Transverse colon (tissue), 4 donors: ENCODE measurements at places on chromosomes 5 and 9. TPM values are rescaled to one million over a fixed set of nuclear protein-coding genes. Genes with fewer than 3 reads are reported as not detected.

DNA sequence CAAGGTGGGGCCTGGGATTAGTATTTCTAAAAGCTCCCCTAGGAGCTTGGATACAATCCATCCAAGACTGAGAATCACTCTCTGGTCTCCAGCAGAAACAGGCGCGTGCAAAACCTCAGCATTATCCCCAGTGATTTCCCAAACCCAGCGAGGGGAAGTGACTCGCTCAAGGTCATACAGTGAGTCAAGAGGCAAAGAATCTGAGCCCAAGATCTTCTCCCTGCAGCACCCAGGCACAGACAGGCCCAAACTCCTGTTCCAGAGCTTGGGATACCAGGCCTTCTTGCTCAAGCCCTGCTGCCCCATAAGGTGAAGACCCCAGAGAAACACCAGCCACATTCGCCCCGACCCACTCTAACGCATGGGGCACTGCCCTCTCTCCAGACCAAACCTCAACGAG is 33.2 kb downstream of the SHB start:
- no peak overlapping the region for H3K4me3 ChIP-seq
- H3K4me1 ChIP-seq: peaks cover 57% of the 10 kb centered on the region
- no peak for DNase-seq
- H3K27ac ChIP-seq: no peak overlapping the region
- H3K27me3 ChIP-seq: no peaks in the 10 kb centered on the region
- H3K36me3 ChIP-seq: no peaks in the 10 kb centered on the region

Gene TOMM5
- total RNA-seq: 68.1 TPM

DNA sequence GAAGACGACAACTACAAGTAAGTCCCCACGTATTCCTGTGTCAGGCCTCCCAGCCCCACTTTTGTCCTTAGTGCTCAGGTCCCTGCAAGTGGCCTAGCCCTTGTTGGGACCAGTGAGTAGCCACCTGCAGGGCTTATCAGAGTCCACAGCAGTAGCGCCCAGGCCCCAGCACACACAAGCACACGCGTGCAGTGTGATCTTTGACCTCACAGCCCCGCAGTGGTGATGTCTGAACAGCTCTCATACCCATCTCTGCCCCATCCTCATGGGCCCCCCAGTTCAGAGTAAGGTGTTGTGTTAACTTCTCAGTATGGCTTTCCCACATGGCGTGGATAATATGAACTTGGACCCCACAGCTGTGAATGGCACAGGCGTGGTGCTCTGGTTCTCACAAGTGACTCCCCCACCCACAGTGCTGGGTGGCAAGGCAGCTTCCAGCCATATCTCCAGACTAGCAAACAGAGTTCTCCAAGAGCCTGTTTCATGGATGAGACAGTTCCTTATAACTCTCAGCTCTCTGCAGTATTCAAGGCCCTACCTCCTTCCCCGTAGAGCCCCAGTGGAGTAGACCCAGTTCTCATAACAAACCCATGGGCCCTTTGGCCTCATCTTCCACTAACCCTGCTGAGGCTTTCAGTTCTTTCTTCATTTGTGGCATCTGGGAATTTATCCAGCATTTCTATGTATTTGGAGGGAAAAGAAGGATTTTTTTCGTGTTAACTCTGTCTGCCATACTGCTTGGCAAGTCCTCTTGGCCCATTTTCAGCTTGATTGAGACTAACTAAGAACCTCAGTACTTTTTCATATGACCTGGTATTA is 46.5 kb upstream of the ANGPTL2 start:
- H3K36me3 ChIP-seq: no peaks in the 10 kb centered on the region
- DNase-seq: no peak
- H3K4me3 ChIP-seq: no peak overlapping the region

Gene OTP
- not detected for total RNA-seq

Gene NCS1
- 34.4 TPM for total RNA-seq

GRCh38 chr5:51376509-51376908 is 6.7 kb upstream of the ISL1 start:
- no peak overlapping the region for H3K4me3 ChIP-seq
- H3K27me3 ChIP-seq: peaks cover 57% of the 10 kb centered on the region

- H3K4me1 ChIP-seq: peaks cover 47% of the 10 kb centered on the region
- no peaks in the 10 kb centered on the region for H3K27me3 ChIP-seq
- no peak for DNase-seq
- H3K4me3 ChIP-seq: peak overlapping the region; percentile 98
These were observed 936 bp upstream of the WDR5 start for GRCh38 chr9:134134949-134135342.

DNA sequence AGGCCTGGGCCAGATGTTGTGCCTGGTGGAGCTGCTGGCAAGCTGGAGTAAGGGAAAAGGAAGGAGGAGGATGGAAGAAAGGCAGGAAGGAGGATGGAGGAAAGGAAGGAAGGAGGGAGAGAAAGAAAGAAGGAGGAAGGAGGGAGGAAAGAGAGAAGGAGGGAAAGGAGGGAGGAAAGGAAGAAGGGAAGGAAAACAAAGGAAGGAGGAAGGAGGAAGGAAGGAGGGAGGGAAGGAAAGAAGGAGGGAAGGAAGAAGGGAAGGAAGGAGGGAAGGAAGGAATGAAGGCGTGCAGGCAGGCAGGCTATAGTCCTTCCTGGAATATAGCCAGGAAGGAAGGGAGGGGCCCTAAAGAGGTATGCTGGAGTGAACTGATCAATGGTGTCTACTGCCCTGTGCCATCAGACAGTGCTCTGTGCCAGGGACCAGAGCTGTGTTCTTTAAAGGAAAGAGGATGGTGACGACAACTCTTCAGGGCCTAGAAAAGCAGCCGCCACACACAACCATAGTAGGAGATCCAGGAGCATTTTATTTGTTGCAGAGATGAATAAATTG is 61.4 kb upstream of the UBTD2 start:
- H3K27ac ChIP-seq: no peak overlapping the region
- DNase-seq: no peak
- H3K4me3 ChIP-seq: no peak overlapping the region
- H3K4me1 ChIP-seq: no peaks in the 10 kb centered on the region

- no peaks in the 10 kb centered on the region for H3K27me3 ChIP-seq
- H3K36me3 ChIP-seq: no peaks in the 10 kb centered on the region
- DNase-seq: no peak
- H3K4me1 ChIP-seq: no peaks in the 10 kb centered on the region
- H3K27ac ChIP-seq: no peak overlapping the region
These were observed 98.4 kb downstream of the LMNB1 start for GRCh38 chr5:126875303-126875785.

Gene TAF1L
- not detected for total RNA-seq

Gene SEMA6A
- 231 TPM for total RNA-seq

- DNase-seq: no peak
- no peaks in the 10 kb centered on the region for H3K36me3 ChIP-seq
- no peak overlapping the region for H3K4me3 ChIP-seq
- no peak overlapping the region for H3K27ac ChIP-seq
- no peaks in the 10 kb centered on the region for H3K4me1 ChIP-seq
These were observed 220.8 kb upstream of the RFX3 start for GRCh38 chr9:3746296-3747275.

DNA sequence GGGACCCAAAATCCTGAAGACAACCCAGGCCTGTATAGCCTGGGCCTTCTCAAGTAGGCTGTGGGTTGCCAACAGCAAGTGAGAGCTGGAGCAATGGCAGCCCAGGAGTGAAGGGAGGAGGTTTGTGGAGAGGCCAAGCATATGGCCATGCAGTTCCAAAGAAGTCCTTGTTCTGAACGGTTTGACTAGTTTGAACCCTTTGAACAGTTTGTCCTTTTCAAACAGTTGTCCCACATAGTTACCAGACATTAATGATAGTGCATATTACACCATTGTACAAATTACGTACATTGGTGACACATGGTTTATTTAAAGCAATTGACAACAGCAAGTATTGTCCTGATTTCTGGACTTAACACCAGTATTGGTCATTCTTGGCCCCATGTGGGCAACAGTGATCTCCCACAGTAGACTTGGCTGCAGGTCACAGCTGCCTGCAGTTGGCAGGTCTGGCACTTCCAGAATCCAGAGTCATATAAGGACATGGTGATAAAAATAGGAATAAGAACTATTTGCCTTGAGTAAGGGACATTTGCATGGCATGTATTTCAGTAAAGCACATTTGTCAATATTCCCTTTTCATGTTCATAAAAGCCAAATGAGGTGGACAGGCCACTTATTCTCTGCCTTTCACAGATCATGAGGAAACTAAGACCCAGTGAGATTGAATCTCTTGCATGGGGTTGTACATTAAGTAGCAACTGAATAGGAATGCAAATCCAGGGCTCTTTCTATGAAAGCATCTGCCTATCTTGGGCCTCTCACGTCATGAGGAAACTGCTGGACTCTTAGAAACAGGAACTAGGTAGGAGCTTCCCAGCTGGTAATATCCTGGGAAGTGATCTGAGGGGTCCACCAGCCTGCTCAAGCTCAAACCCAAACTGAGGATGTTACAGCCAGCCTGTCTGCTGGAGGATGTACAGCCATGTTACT is 30.3 kb downstream of the SLC25A48 start:
- H3K27ac ChIP-seq: no peak overlapping the region
- H3K36me3 ChIP-seq: no peaks in the 10 kb centered on the region

GRCh38 chr5:168685566-168685965 is 106.4 kb upstream of the PANK3 start:
- H3K27ac ChIP-seq: no peak overlapping the region
- no peaks in the 10 kb centered on the region for H3K36me3 ChIP-seq

GRCh38 chr9:87659534-87660419 is 66.1 kb upstream of the CTSL start:
- no peaks in the 10 kb centered on the region for H3K27me3 ChIP-seq
- no peak overlapping the region for H3K27ac ChIP-seq
- no peaks in the 10 kb centered on the region for H3K4me1 ChIP-seq

DNA sequence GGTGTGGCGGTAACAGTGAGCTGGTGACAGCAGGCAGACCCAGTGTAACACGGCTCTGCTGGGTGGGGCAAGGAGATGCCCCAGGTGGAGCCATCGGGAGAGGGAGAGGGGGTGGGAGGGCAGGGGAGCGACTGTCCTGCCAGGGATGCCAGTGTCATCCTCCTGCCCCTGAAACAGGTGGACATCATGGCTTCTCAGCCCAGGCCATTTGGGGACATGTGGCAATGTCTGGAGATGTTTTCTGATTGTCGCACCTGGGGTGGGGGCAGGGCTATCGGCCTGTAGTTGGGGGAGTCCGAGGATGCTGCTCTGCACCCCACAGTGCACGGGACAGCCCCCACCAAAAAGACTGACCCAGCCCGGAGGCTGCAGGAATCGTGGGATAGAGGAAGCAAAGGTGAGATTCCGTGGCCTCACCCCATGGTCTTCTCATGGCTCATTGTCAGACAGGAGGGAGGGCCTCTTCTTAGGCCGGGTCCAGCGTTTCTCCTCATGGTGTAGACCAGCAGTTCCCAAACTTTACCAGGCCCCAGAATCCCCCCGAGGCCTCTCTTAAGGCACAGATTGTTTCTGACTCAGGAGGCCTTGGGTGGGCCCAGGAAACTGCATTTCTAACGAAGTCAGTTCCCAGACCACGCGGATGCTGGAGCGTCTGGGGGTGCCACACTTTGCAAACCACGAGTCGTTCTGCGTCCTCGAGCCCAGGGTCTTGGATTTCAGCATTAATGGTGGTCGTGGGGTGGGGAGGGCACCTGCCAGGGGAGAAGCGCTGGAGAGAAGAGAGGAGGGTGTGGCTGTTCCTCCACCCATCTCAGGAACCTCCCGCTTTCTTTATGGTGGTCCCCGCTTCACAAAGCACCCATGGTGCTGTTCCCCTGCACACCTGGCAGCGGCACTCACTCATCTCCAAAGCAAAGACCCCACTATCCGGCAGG is 11.0 kb downstream of the COL5A1 start:
- H3K4me3 ChIP-seq: no peak overlapping the region
- H3K27me3 ChIP-seq: no peaks in the 10 kb centered on the region
- DNase-seq: no peak
